Activated naive CD4-positive, alpha-beta T cell treated with Interleukin-2 at 50 U/mL for 16 hours (primary cell): ENCODE measurements at places on chromosomes 7 and 10.

DNA sequence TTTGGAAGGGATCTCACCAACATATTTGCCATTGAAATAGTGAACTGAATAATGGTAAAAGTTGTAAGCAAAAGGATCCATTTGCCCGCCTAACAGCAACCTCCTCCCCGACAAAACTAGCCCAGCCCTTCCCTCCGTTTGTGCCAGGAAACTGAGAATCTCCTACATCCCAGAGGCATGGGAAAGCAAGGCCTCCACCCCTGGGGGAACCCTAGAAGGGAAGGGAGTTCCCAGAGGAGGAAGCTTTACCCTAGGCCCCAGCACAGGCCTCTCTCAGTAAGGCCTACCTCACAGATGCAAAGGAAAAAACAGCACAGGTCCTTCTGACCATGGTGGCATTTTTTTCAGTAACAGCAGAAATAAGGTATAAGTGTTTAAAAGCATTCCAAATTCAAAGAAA, 229.7 kb downstream of the ELMO1 start:
- DNase-seq: no peak

- no peak for DNase-seq
Measured at GRCh38 chr10:47348138-47348651, at the start of gene RBP3. RBP3 (plus strand) TSS chr10:47348363; CDS start chr10:47348485, 122 bp downstream.

DNA sequence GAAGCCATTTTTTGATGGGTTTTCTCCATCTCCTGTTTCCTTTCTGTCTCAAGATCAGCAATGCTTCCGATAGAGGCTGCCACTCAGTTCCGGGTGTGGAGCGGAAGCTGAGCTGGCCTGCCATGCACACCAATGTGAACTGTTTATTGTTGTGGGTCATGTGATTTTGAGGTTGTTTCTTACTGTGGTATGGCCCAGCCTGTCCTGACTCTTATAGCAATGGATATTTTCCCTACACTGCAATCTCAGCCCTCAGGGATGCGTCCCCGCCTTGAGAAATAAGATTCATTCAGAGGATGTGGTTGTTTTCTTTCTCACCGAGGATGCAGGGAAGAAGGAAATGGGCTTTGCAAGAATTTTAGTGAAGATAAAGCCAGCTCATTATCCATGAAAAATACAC, 134.7 kb downstream of the PFKFB3 start:
- no peak for DNase-seq

- DNase-seq: no peak
Measured at GRCh38 chr7:98375664-98376063, 25.2 kb downstream of the BAIAP2L1 start.

DNA sequence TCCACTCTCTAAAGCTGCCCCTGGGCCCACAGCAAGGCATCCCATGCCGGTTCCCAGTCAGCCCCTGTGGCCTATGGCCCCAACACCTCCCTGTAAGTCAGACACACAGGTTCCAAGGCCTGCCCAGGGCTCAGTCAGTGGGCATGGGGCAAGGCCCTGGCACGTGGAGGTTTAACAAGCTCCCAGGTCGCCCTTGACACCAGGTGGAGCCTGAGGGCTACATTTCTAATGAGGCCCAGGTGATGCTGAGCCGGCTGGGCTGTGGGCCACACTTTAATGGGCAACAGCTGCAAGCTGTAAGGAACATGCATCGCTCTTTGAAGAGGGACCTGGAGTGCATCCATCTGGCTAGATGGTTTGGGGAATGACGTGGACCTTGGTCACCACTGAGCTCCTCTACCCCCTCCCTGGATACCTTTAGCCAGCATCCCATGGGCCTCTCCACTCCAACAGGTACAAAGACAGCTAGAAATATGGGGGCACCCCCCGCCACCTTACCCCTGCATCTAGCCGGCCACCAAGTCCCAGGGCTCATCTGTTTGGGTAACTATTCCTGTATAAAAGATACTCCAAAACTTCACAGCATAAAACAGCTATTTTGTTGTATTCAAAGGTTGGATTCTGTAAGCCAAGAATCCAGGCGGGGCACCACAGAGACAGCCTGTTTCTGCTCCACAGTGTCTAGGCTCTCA, 122.5 kb downstream of the OAT start:
- no peak for DNase-seq

DNA sequence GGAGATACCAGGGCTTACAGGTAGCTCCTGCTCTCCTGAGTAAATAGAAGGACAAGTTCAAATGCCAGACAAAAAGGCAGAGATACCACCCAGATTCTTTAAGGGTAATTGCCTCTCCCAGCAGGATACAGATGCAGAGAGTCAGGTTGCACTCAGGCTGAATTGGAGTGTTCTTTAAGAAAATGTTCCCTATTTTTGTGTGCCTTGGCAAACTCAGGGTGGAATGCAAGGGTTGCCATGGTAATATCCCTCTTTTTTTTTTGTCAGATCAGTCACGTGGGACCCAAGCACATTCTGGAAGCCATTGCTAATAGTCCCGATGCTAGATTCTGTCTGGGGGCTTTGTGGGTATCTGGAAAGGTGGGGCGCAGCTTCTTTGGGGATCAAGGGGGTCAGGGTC, 628.0 kb downstream of the CALN1 start:
- DNase-seq: no peak

- no peak for DNase-seq
Measured at GRCh38 chr7:64314566-64314965, 805 bp downstream of the ZNF736 start.

DNA sequence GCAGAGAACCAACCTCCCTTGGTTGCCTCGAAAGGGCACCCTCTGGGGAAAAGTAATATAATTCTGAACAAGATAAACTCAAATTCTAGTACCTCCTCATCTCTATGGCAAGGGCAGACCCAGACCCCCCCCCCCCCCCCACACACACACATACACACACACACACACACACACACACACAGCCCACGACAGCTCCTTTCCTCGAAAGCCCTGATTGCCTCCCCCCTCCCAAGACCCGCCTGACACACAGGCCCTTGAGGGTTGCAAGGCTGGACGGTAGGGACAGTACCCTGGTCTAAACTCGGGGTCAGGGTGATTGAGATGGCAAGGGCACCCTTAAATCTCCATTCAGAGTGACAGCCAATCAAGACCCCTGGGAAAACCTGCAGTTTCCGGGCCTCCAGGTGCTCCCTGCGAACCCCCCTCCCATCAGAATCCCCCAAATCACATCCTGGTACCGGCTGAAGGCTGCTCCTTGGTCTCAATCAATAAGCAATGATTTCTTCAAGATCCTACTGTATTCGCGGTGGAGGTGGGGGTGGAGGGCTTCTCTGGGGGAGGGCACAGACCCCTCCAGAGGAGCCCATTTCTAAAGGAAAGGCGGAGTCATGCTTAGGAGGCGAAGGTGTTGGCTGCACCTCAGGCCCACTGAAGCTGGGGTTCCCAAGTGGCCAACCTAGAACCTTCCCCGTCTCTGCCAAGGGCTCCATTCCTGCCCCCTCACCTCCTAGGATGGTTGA, 100.7 kb downstream of the HIP1 start:
- DNase-seq: no peak

GRCh38 chr7:101934618-101935017, 117.2 kb downstream of the CUX1 start:
- no peak for DNase-seq
